ENCODE measurements at places on chromosomes 16 and 17.

DNA sequence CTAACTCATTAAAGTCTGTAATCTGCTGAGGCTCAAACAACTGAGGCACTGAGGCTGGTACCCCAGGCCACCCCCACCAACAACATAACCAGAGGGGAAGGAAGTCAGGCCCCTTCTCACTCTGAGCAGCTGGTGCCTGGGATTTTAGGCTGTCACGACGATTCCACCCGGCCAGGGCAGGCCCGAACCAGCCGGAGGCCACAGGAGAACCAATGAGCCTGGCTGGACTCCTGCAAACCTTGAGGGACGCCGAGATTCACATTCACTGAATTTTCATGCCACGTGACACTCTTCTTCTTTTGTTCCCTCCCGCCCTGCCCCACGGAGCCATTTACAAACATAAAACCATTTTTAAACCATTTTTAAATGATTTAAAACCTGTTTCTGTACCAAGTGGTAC lies 48.1 kb downstream of the RPH3AL start:
- no peak for DNase-seq

- no peak for DNase-seq
Observed at GRCh38 chr16:17269439-17269838, 201.3 kb downstream of the XYLT1 start.

- DNase-seq, result peak; percentile 62
Observed at GRCh38 chr17:79042421-79043190, 18.6 kb downstream of the C1QTNF1 start.

GRCh38 chr17:2202996-2203575 lies 100.5 kb downstream of the SMG6 start:
- DNase-seq, result no peak

GRCh38 chr17:79927688-79928501 lies 88.7 kb upstream of the CBX4 start:
- DNase-seq, result no peak

GRCh38 chr17:1058423-1059130 lies 61.6 kb downstream of the TIMM22 start:
- DNase-seq, result peak; percentile 56
